ENCODE measurements at places on chromosomes 3 and 15.

DNA sequence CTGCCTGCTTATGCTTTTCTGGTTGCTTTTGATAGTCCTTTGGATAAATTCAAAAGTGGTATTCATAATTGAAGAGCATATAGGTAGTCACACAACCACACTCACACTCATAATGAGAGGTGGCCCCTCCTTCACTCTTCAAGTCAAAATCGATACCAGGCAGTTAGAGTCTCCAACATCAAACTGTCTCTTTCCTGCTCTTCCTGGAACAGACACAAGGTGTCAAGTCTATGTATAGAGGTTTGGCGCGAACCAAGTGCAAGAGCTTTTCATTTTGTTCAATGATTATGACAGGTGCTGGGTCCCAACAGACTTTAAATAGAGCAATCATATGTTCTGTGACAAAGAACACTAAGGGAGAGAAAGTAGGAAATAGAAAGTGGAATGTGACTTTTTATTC is 29.9 kb upstream of the RGMA start:
- DNase-seq: no peak

GRCh38 chr15:66390678-66391077 is 4.0 kb downstream of the MAP2K1 start:
- no peak for DNase-seq

DNA sequence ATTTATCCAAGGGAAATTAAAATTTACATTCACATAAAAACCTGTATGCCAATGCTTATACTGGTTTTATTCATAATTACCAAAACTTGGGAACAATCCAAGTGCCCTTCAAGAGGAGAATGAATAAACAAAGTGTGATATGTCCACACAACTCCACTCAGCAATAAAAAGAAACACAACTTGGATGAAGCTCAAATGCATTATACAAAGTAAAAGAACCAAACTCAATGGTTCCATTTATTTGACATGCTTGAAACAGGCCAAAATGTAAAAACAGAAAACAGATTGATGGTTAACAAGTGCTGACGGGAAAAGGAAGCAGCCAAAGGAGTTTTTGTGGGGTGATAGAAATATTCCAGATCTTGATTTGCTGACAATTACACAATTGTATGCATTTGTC is 23.5 kb downstream of the OCA2 start:
- DNase-seq: no peak

- no peak for DNase-seq
Measured at GRCh38 chr3:88440701-88441100, 290.9 kb downstream of the C3orf38 start.

GRCh38 chr3:190811775-190812480 is 50.6 kb downstream of the GMNC start:
- peak; percentile 31 for DNase-seq

DNA sequence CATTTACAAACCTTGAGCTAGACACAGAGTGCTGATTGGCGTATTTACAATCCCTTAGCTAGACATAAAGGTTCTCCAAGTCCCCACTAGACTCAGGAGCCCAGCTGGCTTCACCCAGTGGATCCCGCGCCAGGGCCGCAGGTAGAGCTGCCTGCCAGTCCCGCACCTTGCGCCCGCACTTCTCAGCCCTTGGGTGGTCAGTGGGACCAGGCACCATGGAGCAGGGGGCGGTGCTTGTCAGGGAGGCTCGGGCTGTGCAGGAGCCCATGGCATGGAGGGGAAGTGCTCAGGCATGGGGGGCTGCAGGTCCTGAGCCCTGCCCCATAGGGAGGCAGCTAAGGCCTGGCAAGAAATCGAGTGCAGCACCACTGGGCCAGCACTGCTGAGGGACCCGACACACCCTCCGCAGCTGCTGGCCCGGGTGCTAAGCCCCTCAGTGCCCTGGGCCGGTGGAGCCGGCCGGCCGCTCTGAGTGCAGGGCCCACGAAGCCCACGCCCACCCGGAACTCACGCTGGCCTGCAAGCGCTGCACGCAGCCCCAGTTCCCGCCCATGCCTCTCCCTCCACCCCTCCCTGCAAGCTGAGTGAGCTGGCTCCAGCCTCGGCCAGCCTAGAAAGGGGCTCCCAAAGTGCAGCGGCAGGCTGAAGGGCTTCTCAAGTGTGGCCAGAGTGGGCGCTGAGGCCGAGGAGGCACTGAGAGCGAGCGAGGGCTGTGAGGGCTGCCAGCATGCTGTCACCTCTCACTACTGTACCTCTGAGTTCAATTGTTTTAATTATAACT is 1213.9 kb downstream of the OTOL1 start:
- DNase-seq: no peak

GRCh38 chr15:40155270-40155910 is 5.5 kb upstream of the BUB1B start:
- DNase-seq: no peak

- no peak for DNase-seq
Measured at GRCh38 chr15:76401285-76401684, 64.7 kb downstream of the ISL2 start.

DNA sequence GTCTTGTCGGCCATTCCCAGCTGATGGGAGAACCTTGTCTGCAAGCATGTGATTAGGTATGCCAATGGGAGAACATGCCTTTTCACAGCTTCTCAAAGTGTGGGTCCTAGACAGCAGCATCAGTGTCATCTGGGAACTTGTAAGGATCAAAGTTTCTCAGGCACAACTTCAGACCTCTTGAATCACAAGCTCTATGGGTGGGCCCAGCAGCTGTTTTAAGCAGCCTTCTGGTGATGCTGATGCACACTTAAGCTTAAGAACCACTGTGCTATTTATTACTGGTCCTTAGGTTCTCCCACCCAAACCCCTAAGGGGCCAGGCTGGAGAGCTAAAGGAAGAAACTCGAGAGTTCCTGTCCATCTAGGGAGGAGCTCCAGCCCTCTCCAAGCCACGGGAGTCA is 453.9 kb upstream of the PROK2 start:
- DNase-seq: no peak

DNA sequence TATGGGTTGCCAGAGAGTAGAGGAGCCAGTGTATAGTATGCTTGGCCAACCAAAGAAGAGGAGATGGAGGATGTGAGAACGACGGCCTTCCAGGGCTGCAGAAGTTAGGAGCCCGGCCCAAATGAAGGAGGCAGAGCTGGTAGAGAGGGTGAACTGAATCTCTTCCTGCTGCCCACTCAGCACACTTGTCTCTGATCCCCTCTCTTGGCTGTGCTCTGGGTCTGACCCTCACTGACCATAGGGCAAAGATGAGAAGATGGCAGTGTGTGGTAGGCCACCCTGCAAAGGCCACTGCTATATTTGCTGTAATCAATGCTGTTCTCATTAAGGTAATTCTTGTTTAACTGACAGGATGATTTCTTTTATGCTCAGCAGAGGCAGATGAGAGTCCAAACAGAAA is 256.0 kb downstream of the OCA2 start:
- no peak for DNase-seq

GRCh38 chr3:25000971-25001591 is 427.0 kb upstream of the RARB start:
- DNase-seq: peak; percentile 78

DNA sequence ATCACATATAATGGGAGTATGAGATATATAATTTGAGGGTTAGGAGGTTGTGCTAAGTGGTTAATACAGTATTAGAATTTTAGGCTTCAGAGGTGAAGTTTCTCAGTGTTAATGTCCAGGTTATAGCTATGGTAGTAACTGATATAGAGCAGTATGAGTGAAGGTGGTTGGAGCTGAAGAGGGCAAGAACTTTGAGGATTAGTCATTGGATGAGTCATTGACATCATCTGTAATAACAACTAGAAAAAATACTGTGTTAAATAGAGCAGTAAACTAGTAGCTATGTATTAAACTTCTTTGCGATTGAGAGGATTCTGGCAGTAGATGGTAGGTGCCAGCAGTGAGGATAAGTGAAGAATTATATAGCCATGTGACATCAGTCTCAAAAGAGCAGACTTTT is 47.5 kb upstream of the EIF3J start:
- DNase-seq: peak; percentile 73

Measured in fibroblast of skin of scalp (primary cell).